ENCODE measurements at places on chromosomes 7 and 10.

GRCh38 chr7:54252256-54253035 is 289.7 kb upstream of the VSTM2A start:
- no peak for DNase-seq

- peak; percentile 67 for DNase-seq
Observed at GRCh38 chr10:60964257-60965235, 20.6 kb upstream of the RHOBTB1 start.

DNA sequence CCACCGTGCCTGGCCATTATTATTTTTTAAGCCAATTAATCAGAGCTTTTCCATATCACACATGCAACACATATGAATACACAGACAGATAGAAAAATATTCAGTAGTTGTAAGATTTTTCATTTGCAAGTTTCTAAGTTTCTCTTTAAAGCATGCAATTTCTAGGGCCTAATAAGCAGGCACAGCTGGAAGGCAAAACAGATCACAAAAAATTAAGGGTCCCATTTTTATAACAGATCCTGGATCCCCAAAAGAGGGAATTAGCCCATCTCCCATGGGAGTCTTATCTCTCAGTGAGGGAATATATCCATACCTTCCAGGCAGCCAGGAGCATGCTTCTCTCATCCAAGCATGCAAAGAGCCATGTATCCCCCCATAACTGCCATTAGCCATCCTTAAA is 31.2 kb upstream of the ZNF365 start:
- no peak for DNase-seq

DNA sequence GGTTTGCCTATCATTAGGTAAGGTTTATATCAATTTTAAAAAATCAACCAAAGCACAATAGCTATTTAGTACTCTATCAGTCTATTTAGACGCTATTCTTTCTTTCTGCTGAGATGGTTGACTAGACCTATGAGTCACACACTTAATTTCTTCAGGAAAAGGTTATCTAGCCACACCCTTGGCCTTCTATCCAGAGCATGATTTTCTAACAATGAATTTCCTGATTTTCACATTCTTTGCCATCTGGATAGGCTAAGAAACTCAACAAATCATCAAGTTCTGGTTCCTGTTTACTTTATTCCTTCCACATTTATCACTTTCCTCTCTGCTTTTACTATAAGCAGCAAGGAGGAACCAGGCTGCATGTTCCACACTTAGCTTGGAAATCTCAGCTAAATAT is 8.1 kb downstream of the PRPS1L1 start:
- DNase-seq, result no peak

- no peak for DNase-seq
Observed at GRCh38 chr7:153507885-153508284, 544.3 kb upstream of the DPP6 start.

- DNase-seq, result no peak
Observed at GRCh38 chr7:107113866-107114265, 54.9 kb upstream of the HBP1 start.

All from NCI-H1436 (cell line).